Cortex of kidney (tissue), 1 donor: ENCODE measurements at places on chromosomes 4 and X.
A peak's percentile ranks its signal among the peaks of the same experiment; 100 is the strongest.

DNA sequence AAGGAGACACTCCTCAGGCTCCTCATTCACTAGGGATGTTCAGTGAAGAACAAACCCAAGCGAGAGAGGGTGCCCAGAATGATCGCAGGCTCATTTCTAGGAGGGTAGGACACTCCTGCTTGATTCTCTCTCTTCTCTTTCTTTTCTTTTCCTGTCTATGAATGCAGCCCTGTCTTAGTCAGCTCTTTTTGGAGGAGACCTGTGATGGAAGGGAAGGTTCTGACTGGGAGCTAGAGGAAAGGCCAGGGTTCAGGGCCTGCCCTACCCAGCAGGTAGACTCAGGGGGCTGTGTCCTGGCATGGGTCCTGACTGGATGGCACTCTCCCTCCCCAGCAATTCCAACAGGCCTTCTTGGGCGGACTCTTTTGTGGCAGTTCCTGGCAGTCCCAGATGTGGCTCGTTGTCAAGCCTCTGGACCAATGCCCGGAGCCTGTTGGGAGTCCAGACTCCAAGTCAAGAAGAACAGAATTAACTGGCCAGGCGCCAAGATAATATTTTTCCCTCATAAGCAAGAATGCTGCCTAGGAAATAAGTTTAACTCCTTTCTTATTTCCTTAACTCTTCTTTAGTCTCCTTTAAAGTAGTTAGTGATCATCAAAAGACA lies 139.4 kb upstream of the SCML1 start:
- peak; percentile 1 for DNase-seq

- no peak for DNase-seq
Observed at GRCh38 chr4:76605099-76605563, 170.1 kb downstream of the SHROOM3 start.

DNA sequence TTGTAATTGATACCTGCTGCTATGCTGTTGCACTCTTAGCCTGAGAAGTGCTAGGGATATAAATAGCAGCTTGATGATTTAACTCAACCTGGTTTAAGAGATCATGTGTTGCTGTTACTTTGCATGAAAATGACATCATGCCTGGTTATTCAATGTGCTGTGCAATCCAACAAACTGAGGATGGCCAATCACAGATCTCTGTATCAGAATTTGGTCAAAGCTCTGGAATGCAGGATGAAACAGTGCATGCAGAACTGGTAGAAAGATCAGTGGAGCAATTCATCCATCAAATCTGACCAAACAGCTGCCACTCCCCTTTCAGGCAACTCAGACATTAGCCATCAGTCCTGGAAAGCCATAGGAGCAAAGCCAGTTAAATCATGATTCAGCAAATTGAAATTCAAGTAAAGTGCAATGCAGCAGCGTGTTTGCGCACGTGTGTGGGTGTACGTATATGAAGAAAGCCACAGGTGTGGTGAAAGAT lies 160.3 kb upstream of the RASGEF1B start:
- DNase-seq: no peak

DNA sequence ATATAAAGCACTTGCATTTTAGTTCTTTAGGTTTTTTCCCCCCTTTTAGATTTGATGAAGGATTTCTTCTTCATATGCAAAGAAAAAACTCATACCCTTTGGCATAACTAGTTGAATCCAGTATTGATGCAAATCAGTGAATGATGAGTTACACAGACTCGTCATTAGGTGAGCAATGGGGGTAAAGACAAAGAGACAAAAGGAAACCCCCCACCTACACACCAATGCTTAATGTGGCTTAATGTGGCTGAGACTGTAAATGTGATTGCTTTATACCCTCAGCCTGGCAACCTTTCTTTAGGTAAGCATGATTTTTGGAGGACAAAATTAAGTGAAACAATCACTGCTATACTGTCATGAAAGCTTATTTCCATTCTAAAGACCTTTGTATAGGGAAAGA lies 39.5 kb downstream of the CD40LG start:
- no peak for DNase-seq

- no peak for DNase-seq
Observed at GRCh38 chr4:2843941-2844584, 419 bp downstream of the ADD1 start.

GRCh38 chr4:146398896-146399445 lies 122.8 kb downstream of the SLC10A7 start:
- no peak for DNase-seq
